Spinal cord (tissue), 10 donors: ENCODE measurements at places on chromosomes 12 and 14. TPM values are rescaled to one million over a fixed set of nuclear protein-coding genes. Genes with fewer than 3 reads are reported as not detected.

The KCNK10 gene
- total RNA-seq: 11.5 TPM

The CCDC184 gene
- total RNA-seq: 15.3 TPM

The RNASE4 gene
- total RNA-seq: 13.8 TPM

The STXBP6 gene
- total RNA-seq: 49.3 TPM

The KCNJ8 gene
- 12.9 TPM for total RNA-seq
